Frontal cortex (tissue), 4 donors: ENCODE measurements at places on chromosomes 2 and 18. TPM values are rescaled to one million over a fixed set of nuclear protein-coding genes. Genes with fewer than 3 reads are reported as not detected.

KIAA2012 gene
- total RNA-seq, result 0.82 TPM

NEB gene
- 0.41 TPM for total RNA-seq

FBXO48 gene
- 0.82 TPM for total RNA-seq

DUSP2 gene
- 4.5 TPM for total RNA-seq

GAL3ST2 gene
- 0.41 TPM for total RNA-seq

GKN1 gene
- not detected for total RNA-seq

PSMG2 gene
- 67.7 TPM for total RNA-seq

LIPG gene
- 10.2 TPM for total RNA-seq

CYP20A1 gene
- total RNA-seq, result 30.6 TPM

CYBRD1 gene
- 10.2 TPM for total RNA-seq
